ENCODE measurements at places on chromosomes 12 and 14.

DNA sequence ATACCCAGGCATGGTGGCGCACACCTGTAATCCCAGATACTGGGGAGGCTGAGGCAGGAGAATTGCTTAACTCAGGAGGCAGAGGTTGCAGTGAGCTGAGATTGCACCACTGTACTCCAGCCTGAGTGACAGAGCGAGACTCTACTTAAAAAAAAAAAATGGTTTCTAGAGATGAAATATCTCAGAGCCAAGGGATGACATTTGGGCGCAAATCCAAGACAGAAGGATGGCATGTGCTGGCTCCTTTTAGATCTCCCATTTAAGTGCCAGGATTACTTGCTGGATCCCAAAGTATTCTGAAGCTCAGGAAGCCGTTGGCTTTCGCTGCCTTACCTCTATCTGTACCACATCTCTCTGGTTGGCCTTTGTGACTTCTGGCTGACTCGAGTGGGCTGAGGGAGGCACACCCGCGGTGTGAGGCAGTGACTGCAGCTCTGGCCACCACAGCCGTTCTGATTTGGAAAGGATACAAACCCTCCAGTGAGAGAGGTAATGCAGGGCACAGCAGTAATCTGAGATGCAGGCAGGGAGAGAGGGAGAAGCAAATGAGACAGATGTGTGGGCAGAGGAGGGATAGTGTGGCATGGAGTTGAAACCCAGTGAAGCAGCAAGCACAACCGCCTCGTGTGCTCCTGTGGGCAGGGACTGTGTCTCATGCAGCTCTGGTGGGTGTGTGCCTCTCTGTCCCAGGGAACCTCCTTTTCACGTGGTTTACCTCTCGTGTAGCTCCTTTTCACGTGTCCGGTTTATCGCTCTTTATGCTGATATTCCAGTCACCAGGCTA, 4.9 kb downstream of the B4GALNT3 start:
- no peak for DNase-seq

- DNase-seq: no peak
These were observed 10.8 kb downstream of the TSPAN9 start for GRCh38 chr12:3087758-3088650.

- DNase-seq: no peak
These were observed 23.8 kb downstream of the POMT2 start for GRCh38 chr14:77296906-77297305.

DNA sequence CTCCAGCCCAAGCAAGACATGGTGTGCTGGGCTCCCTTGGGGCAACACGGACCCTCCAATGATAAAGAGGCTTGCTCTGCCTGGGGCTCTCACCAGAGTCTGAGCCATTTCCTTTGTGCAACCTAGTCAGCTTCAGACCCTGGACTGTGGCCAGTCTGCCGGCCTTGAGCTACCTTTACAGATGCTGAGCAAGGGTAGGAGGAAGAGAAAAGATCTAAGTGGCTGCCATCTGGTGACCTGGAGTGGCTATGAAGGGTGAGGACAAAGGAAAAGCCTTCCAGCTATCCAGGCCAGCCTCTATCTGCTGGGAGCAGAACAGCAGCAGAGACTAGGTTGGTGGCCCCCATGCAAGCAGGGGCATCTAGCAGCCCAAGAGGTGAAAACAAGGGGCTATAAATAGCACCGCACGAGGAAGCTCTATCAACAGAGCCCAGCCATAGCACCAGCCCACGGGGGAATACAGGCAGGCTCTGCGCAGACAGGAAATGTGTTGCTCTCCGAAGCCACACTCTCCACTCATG, 230.1 kb downstream of the FOXN3 start:
- no peak for DNase-seq

- DNase-seq: peak; percentile 70
These were observed 1004.4 kb downstream of the AACS start for GRCh38 chr12:126069549-126070165.

- peak; percentile 80 for DNase-seq
These were observed at the start of gene DPY19L2 for GRCh38 chr12:63668028-63668799. TSS of gene DPY19L2 (minus strand) at chr12:63668493. CDS start at chr12:63668393, 100 bp downstream.

DNA sequence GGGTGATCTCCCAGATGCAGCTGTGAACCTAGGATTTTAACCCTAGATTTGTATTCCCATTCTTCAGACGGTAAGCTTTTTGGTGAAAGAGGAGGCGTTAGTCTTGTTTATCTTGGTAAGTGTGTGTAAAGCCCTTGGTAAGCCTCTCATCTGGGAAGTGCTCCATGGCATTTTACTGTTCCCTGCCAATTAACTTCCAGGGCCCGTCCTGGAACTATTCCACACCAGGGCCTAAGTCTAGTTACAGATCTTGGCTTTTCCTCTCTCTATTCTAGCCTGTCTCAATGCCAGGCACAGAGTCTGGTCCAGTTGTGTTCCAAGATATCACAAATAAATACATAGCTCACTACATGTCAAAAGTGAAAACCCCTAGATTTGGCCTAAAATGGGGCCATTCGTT, 42.4 kb downstream of the YEATS4 start:
- DNase-seq: no peak

DNA sequence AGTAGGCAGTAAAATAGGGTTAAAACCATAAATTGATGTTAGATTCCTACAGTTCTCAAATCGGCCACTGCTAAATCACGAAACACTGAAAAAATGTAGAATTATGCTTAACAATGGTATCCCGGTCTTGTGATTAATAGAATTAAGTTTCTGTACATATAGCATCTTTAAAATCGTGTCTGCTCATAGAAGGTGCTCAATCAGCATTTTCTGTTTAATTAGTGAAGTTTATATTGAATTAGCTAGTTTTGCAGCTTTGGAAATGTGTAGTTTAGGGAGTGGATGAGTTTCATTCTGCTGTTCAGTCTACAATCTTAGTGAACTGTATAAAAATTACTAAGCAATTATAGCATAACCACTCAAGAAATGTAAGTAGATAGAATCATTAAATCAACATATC, 1075.8 kb upstream of the FLRT2 start:
- no peak for DNase-seq

DNA sequence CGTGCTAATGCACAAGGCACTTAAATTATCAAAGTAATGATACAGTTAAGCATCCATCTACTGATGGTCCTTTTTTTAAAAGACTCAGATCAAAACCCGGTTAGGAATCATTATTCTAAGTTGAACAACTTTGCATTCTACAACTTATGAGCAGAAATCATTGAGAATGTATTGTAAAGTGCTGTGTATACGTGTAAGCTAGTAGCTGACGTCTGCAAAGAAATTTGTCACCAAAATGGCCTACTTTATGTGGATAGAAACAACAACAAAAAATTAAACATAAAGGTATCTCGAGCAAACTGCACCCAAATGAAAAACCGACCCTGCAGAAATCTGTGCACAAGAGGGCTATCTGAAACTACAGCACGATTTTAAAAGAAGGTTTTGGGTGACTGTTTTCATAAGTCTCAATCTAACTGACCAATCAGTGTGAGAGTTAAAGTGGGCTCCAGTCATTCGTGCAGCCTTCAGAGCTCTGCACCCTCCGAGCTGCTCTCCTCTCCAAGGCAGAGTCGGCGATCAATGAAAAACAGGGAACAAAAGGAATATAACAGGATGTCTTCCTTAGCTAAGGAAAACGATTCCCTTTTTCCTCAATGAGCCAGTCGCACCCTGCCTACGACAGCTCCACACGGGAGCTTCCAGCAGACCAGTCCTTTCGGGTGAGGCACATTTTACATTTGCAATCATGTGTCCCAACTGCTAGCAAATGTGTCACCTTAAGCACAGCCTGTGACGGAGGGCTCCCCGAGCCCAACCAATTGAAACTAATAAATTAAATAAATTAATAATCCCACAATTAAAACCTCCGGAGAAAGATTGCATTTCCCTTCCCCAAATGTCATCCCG, 200.7 kb upstream of the FOXN3 start:
- peak; percentile 44 for DNase-seq

- DNase-seq: no peak
These were observed 85.8 kb downstream of the LLPH start for GRCh38 chr12:66044731-66045130.

DNA sequence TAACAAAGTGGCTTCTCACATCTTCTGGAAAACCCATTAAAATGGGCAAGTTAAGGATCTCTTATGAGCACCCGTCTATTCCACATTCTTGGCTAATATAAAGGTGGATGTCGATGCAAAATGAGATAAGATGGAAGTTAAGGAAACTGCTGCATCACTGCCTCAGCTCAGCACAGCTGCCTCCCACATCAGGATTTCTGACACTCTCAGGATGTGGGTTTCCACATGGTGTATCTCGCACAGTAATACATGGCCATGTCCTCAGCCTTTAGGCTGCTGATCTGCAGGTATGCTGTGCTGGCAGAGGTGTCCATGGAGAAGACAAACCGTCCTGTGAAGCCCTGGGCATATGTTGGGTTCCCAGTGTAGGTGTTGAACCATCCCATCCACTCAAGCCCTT, 1348.0 kb downstream of the TMEM121 start:
- peak; percentile 4 for DNase-seq

DNA sequence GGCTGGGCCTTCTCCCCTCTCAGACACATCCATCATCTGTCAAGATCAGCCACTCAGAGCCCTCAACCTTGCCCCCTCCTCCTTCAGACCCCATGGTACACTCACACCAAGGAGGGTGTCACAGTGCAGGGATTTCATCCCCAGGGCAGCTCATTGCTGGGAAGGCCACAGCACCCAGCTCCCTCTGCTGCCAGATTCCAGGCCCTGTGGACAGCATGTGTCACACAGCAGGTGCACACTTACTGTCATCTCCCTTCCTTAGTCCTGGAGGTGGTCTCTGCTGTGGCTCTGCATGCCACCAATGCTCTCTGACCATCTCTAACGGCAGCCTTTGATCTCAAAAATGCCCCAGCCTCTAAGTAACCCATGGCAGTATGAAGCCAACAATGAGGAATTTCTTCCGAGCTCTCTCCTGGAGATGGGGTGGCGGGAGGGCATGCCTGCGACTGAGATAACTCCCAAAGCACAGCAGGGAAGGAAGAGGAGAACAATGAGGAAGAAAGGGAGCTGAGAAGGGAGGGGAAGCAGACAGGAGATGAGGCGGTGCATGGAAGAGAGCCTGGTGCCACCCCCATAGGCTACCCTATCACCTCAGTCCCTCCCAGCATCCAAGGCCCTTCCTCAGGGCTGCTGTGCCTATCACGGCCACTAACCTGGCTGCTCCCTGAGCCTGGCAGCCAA, 101.0 kb downstream of the SINHCAF start:
- DNase-seq: no peak

DNA sequence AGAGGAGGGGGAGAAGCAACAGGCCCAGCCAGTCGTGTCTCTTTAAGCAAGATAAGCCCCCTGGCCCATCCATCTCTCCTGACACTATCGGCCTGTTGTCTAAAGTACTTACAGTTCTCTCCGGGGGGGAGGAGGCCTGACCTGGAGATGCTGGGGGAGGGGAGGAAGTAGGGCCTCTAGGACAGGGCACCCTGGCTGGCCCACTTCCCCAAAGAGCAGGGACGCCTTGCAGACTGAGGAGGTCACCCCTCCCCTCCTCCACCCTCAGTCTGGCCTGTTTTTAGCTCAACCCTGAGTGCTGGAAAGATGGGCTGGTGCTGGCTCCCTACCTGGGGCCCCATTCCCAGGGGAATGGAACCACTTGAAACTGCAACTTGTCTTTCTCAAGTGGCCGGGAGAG, 70.3 kb downstream of the TBX5 start:
- no peak for DNase-seq

DNA sequence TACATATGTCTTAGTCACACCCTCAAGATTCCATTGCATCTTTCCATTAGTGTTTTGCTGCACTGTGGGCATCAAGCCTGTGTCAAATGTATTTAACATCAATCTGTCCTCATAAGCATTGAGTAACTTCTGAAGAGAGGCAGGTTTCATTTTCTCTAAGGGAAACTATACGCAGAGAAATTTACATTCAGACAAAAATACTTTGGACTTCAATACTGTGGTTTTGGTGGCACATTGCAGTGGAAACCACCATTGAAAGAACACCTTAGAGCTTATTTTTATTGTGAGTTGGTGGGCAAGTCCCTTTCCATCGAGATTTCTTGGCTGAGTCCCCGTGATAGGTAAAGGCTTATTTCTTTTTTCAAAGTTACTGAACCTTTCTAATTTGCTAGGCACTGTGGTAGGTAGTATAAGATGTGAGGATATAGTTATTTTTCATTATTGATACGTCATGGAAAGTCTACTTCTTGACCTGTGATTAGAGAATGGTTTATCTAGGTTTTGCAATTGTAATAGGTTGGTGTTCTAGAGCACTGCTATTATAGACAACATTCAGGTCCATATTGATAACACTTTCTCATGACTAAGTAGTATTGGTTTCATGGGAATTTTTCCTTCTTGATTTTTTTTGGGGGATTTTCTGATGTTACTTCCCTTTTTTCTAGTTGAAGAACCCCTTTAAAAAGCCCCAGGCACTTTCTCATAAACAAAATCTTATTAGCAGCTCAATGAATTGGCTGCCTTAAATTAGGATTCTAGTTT, 81.9 kb downstream of the CFAP54 start:
- DNase-seq: peak; percentile 25

GRCh38 chr12:6852651-6853354, 853 bp downstream of the USP5 start:
- peak; percentile 87 for DNase-seq

DNA sequence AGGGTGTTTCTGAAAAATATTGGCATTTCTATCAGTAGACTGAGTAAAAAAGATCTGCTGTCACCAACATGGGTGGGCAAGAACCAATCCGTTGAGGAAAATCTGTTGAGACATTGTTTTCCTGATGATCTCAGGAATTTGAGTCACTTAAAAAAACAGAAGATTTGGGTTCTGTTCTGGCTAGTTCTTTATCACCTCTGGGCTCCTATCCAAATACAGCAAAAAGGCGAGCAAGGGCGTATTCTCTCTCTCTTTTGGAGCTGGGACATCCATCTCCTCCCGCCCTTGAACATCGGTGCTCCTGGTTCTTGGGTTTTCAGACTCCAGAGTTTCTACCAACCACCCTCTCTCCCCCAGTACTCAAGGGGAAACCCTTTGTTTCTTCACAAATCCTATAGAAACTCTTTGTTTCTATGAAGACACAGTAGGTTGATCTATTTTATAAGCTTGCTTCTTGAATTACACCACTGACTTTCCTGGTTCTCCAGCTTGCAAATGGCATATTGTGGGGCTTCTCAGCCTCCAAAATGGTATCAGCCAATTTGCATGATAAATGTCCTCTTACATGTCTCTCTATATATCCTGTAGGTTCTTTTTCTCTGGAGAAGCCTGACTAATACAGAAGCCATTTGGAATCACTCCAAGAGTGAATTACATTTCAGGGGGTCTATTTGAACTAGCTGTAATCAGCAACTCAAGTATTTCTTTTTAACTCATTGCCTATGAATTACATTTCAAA, 263.9 kb upstream of the TMTC1 start:
- no peak for DNase-seq

DNA sequence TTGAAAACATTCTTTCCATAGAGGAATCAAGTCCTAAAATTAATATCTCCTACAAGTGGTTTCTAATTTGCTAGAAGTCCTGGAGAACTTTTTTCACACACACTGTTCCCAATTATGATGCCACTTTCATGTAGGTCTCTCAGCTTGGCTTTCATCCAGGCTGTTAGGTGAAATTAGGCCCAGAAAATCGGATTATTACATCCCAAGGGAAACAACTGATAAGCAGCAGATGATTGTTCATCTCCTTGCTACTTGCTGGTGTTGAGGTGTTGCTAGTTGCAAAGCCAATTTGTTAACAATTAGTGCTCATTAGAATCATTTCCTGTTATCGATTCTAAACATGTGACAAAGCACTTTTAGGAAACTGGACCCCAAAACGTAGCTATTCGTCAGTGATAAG, 248.0 kb downstream of the PDZRN4 start:
- DNase-seq: no peak

Data from stimulated activated CD4-positive, alpha-beta T cell treated with anti-CD3 and anti-CD28 coated beads, Interleukin-15, amount 100 ng/mL, for 24 hours (primary cell).